ENCODE measurements at places on chromosomes 16 and 17.

DNA sequence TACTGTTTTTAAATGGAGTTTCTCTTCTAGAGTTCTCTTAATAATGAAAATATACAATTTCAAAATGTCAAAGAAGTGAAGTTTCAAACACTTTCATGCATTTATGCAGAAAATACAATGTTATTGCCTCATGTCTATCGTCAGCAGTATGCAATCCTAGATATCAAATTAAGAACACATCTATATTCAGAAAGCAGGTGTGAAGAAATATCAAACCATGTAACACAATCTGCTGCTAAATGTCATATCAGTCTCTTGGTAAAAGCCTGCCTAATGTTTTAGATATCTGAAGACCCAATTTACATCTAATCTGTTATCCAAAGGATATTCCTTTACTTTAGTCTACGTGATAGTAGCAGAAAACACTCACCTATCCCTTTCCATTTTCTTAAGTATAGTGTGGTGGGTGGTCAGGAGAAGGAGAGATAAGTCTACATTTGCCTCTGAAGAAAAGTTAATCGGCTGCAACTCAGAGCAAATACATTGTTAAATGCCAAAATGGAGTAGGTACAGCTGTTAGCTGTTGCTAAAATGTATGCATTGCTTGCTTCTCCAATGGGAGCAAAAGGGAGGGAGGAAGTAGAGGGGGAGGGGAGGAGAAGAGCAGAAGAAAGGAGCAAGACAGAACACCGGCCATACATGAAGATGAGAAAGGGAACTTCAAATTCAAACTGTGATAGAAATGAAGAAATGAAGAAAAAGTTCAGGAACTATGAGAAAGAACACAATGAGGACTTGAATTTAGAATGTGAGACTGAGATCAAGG is 64.9 kb downstream of the ITFG1 start:
- no peak for DNase-seq

DNA sequence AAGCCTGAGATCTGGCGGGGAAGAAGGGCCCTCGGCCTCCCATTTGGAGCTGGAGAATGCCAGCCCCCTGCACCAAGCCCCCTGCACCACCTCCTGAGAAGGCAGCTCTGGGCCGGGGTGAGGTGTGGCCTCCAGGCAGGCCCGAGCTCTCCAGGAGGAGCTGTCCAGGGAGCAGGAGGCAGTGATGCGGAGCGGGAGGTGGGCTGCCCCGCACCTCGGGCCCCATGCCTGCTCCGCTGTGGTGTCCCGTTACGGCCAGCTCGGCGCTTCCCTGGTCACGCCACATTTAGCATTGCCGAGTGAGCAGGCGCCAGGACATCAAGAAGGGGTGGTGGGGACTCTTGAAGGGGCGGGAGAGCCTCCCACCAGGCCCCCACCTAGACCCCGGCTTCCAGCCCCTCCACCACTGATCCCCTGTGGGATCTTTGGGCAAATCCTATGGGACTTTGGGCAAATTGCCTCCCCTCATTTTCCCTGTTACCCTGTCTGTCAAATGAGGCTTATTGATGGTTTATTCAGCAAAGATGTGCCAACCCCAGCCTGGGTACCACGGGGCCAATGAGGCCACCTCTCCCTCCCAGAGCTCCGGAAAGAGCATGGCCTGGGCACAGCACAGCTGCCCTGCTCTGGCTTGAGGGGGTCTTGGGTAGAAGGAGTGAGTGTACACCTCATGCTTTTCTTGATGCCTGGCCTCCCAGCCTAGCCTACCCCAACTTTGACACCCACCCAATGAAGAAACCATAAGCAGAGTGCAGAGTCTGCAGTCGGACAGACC is 15.3 kb downstream of the FOXN1 start:
- no peak for DNase-seq

GRCh38 chr16:55017321-55017720 is 86.7 kb downstream of the IRX5 start:
- DNase-seq: no peak

- no peak for DNase-seq
These were observed 28.2 kb upstream of the PSMD7 start for GRCh38 chr16:74268372-74268782.

GRCh38 chr17:35748341-35748841 is 4.6 kb downstream of the GAS2L2 start:
- DNase-seq: no peak

GRCh38 chr16:9316615-9317014 is 225.2 kb downstream of the HAPSTR1 start:
- DNase-seq: no peak

GRCh38 chr17:41932816-41933389 is 2.5 kb downstream of the ODAD4 start:
- DNase-seq: no peak

- no peak for DNase-seq
These were observed 91.4 kb downstream of the GRIN2A start for GRCh38 chr16:10090816-10091215.

- no peak for DNase-seq
These were observed 77.0 kb upstream of the ZNF423 start for GRCh38 chr16:49932946-49933345.

- no peak for DNase-seq
These were observed 28.2 kb upstream of the CACNG1 start for GRCh38 chr17:67016039-67016762.

DNA sequence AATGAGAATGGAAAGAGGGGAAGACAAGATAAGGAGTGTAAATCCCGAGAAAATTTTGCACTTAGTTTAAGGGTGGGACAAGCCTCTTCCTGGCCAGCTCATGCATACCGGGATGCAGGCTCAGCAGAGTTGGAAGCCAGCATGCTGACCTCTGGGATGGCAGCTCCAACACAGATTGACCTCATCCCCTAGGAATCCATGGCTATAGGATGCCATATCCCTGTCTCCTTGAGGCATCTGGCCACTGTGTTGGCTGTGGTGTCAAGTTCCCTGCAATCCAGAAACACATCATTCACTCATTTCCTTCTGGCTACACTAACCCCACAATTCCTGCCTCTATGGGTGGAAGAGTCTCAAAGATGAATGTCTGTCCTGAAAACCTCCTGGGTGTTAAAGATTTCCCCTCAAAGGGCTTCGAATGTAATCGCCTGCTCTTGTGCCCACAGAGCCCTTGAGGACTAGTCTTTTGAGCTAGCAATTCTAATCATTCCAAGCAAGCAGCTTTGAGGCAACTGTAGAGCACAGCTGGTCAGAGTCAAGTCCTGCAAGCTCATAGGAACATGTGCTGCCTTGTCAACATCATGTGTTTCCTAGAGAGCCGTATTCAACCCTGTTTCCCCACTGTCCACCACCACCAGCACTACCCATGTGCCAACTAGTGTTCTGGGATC is 141.4 kb downstream of the PMP22 start:
- DNase-seq: no peak

DNA sequence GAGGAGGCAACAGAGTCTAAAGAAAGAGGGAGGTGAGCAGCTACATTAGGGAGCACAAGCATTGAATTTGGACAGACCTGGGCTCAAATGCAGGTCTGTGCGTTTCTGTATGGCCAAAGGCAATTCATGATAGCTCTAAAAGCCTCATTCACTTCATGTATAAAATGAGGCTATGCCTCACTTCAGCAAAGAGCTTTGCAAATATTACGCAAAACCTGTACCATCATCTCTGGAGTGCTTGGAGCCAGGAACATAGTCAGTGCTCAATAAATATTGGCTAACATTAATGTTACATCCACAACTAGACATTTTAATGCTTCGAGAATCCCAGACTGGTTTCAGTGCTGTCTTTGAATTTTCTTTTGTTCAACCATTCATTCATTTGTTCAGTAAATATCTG is 254.7 kb upstream of the CDH11 start:
- no peak for DNase-seq

- DNase-seq: no peak
These were observed 291.5 kb upstream of the AXIN2 start for GRCh38 chr17:65852911-65853310.

DNA sequence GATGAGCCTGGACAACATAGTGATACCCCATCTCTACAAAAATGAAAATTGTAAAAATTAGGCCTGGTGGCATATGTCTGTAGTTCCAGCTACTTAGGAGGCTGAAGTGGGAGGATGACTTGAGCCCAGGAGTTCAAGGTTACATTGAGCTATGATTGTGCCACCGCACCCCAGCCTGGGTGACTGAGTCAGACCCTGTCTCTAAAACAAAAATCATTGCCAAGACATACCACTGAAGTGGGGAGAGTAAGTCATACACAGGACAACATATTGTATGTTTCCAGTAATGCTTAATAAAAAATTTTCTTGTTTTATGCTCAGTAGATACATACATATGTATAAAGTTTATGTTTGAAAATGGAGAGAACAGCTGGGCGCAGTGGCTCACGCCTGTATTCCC is 39.2 kb downstream of the NDE1 start:
- DNase-seq: no peak

DNA sequence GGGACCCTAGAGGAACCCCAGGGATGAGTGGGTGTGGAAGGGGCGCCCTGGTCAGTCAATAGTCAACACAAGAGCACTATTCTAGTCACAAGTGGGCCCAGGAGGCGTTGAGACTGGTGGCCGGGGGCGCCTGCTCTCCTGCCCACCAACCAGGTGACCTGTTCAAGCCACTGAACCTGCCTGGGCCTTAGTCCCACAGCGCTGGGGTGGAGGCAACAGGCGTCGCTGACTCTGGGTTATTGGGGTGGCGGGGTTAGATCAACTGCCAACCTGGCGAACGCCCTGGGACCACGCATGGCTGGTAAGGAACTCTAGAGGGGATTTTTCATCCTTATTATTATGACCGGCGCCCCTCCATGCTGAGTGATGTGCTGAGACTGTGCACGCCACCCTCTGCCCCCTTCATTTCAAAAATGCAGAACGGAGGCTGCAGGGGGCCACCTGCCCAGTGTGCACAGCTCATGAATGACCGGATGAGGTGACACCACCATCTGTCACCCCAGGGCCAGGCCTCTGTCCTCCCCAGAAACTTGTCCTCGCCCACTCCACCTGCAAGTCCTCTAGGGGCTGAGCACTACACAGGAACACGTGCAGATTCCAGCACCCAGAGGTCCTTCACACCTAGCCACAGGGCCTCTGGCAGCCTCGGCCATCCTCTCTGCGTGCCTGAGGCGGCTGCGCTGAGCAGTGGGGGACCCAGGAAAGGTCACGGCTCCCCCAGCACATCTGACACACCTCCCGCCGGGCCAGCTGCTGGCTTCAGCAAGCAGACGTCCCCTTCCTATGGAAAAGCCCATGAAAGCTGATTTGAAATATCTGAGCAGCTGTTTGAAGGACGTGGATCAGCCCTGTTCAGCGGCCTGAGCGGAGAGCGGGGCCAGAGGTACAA is 51.6 kb upstream of the DNAH17 start:
- no peak for DNase-seq

GRCh38 chr16:12700161-12700560 is 103.5 kb downstream of the CPPED1 start:
- DNase-seq: no peak

DNA sequence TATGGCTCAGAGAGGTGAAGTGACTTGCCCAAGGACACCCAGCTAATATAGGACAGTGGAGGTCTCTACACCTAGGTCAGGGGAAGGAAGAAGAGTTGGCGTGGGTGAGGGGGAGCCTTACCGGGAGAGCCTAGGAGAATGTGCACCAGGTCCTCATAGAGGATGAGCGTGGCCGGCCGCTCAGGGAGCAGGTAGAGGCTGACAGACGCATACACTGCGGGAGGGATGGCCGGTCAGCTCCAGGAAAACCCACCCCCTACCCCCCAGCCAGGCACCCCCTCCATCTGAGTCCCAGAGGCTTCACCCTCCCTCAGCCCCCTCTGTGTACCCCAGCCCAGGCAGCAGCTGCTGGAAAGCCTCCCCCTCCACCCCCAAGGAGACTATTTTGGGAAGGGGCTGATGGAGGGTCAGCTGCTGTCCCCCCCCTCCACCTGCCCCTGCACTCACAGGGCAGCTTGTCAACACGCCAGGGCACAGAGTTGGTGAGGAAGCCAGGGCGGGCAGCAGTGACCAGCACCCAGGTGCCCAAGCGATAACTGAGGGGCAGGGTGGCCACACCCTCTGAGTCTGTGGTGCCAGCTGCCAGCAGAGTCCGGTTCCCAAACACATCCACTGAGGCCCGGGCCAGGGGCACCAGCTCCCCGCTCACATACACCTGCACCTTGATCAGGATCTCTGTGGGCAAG is 4.1 kb downstream of the FAM171A2 start:
- DNase-seq: no peak

- no peak for DNase-seq
These were observed 1.7 kb downstream of the NME3 start for GRCh38 chr16:1769402-1770300.

GRCh38 chr17:13594310-13594709 is 7.4 kb downstream of the HS3ST3A1 start:
- no peak for DNase-seq

- DNase-seq: peak; percentile 19
These were observed 2.0 kb downstream of the TP53I13 start for GRCh38 chr17:29570521-29570920.

DNA sequence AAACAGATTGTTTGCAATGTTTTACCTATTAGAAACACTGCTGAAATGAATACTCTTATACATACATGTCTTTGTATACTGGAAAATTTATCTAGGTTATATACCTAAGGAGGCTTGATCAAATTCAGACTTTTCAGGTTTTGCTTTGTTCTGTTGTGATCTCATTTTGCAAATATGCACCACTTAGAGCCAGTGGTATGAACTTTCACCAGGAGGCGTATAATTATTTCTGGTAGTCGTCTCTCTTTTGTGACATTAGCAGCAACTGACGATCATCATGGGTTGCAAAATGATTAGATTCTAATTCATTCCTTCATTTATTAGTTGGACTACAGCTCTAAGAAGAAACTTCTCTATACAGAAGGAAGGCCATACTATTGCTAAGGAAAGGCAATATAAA is 26.9 kb downstream of the AP1G1 start:
- no peak for DNase-seq

GRCh38 chr17:50361561-50362480 is 11.2 kb downstream of the MRPL27 start:
- peak; percentile 68 for DNase-seq

GRCh38 chr16:78478267-78478861 is 378.9 kb downstream of the WWOX start:
- DNase-seq: no peak

DNA sequence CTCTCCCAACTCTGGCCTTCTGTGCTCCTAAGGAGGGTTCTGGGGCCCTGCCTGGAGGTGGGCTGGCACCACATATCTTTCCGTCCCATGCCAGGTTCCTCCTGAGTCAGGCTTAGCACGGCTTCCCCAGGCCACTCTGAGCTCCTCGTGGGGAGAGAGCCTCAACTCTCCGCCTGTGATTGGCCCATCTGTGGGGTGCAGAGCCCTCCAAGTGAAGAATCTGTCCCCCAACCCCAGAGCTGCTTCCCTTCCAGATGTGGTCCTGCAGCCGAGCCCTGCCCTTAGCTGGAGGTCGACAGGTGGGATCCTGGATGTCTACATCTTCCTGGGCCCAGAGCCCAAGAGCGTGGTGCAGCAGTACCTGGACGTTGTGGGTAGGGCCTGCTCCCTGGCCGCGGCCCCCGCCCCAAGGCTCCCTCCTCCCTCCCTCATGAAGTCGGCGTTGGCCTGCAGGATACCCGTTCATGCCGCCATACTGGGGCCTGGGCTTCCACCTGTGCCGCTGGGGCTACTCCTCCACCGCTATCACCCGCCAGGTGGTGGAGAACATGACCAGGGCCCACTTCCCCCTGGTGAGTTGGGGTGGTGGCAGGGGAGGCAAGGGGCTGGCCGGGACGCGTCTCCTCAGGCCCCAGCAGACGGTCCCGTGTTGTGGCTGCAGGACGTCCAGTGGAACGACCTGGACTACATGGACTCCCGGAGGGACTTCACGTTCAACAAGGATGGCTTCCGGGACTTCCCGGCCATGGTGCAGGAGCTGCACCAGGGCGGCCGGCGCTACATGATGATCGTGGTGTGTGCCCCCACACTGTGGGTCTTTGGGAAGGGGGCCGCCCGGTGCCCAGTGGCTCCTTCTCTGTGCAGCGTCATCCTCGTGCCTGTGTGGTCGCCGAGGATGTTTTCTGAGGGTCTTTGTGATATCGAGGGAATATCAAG is 6.9 kb downstream of the GAA start:
- no peak for DNase-seq
